ENCODE measurements at places on chromosomes 4 and X. TPM values are rescaled to one million over a fixed set of nuclear protein-coding genes. Genes with fewer than 3 reads are reported as not detected.

Gene OPHN1
- 5.6 TPM for total RNA-seq

Gene CD38
- total RNA-seq: 98.8 TPM

Gene LYAR
- total RNA-seq: 55.8 TPM

GRCh38 chrX:80812176-80812575, 2.5 kb upstream of the BRWD3 start:
- DNase-seq: peak; percentile 25

GRCh38 chr4:1309261-1310010, 19.7 kb downstream of the MAEA start:
- peak; percentile 71 for DNase-seq
